ENCODE measurements at places on chromosomes 1 and 21.

DNA sequence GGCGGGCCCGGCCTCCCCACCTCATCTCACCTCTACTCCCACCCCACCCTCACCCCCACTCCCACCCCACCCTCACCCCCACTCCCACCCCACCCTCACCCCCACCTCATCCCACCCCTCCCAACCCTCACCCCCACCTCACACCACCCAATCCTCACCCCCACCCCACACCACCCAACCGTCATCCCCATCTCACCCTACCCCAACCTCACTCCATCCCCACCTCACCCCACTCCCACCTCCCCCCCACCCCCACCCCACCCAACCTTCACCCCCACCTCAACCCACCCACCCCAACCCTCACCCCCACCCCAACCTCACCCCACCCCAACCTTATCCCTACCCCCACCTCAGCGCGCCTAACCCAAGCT is 13.4 kb downstream of the A3GALT2 start:
- DNase-seq, result no peak

- DNase-seq, result no peak
Observed at GRCh38 chr1:227838181-227838580, 22.7 kb downstream of the PRSS38 start.

DNA sequence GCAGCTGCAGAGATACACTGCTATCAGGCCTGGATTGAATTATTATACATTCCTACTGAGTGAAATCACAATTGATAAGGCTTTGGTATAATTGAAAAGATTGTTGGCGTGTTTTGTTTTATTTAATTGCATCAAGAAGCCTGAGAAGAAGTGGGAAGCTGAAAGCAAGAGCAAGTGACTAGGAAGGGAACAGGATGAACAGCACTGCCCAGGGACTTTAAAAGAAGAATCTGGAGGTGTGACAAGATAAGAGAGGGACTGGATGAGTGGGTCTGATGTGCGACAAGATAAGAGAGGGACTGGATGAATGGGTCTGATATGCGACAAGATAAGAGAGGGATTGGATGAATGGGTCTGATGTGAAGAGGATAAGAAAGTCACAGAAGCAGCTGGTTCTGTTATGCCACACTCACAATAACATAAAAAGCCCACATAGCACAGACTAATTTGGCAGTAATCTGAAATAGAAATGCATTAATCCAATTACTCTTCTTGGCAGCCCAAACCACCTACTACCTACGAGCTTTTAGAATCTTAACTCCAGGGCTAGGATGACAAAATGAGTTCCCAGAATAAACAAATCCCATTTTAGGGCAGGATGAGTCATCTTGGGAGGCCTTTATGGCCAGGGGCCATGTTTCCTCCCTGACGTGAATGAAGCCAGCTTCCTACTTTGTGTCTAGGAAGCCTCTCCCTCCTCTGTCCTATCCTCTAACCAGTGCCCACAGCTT is 129.7 kb downstream of the DUSP10 start:
- DNase-seq, result no peak

DNA sequence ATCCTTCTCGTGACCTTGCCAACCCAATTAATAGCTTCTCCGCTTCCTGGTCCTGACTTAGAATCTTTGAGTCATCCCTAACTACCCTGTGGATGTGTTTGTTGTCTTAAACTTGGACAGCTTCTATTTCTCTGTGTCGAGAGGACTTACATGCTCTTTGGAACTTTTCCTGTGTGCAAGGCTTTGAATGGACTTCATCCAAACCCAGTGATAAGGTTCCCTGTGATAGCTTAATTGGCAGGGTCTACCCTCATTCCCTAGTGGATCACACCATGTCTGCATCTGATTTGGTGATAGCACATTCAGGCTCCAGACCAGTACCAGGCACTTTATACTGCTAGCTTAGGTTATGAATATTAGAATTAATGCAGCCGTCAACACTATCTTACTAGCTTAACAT is 378.2 kb upstream of the KAZN start:
- no peak for DNase-seq

All from activated CD4-positive, alpha-beta T cell treated with anti-CD3 and anti-CD28 coated beads, Interleukin-2, amount 50 U/mL, for 24 hours (primary cell).